Stimulated activated CD4-positive, alpha-beta T cell treated with anti-CD3 and anti-CD28 coated beads, Interleukin-1b, Interleukin-23, amount 100 ng/mL, for 1 hour (primary cell): ENCODE measurements at places on chromosomes 3 and 15.

DNA sequence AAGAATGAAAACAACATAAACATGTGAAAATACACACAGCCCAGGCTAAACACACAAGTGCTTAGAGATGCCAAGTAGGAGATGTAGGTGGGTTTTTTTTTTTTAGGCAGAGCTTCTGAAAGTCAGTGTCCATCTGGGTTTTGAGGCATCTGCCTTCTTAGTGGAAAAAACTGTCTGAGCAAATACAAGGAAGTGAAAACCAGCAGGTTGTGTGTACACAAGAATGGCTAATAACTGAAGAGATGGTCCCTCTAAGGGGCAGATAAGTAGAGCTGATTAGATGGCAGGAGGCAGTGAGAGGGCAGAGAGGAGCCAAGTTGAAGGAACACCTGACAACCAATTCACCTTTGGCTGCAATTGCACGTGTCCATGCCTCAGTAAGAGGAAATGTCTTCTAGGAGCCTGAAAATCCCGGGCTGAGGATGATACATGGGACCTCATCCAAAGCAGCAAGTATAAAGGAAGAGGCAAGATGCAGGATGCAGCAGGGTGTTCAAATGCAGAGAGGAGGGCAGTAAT, 34.9 kb downstream of the CYP19A1 start:
- no peak for DNase-seq

- DNase-seq = no peak
Measured at GRCh38 chr15:77980098-77980497, 97.4 kb downstream of the TBC1D2B start.

- DNase-seq = no peak
Measured at GRCh38 chr3:77873598-77873997, 833.7 kb downstream of the ROBO2 start.

DNA sequence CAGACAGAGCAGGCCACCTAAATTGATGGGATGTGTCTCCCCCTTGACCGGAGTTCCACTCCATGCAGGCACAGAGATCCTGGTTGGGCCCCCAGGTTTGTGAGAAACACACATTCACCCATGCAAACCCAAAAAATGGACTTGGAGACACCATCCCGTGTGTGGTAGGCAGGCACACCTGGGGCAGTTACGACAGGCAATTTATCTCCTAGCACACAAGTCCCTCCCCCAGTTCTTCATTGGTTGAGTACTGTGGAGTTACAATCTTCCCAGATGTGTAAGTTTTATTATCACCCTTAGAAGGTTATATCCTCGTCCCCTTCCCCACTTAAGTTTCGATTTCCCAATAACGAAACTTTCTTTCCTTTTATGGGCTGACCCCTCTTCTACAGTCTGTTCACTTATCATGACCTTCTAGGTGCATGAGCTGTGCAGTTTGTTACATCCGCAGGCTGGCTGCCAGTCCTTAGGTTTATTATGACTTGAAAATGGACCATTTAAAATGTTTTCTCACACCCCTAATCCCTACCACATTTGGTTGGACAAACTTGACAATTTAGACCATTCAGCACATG, 27.3 kb downstream of the ARL8B start:
- no peak for DNase-seq

- no peak for DNase-seq
Measured at GRCh38 chr15:68034719-68035293, 19.3 kb upstream of the PIAS1 start.

DNA sequence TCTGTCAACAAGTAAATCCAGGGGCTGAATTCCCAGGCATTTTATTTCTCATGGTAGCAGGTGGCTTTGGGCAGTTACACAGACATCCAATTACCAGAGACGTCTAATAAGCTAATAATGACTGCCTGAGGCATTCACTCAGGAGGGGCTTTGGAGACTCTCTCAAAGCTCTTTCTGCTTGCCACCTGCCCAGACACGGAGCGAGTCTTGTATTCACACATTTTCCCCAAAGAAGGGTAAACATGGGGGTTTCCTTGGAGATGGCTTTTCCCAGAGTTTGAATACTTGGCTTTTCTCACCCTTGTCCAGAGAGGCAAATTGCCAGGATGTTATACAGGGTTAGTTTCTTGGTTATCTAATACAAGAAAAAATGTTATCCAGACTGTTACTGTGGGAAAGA, 132.6 kb downstream of the DIPK2A start:
- DNase-seq = no peak

GRCh38 chr15:78726870-78727551, 84.3 kb downstream of the ADAMTS7 start:
- DNase-seq = no peak

DNA sequence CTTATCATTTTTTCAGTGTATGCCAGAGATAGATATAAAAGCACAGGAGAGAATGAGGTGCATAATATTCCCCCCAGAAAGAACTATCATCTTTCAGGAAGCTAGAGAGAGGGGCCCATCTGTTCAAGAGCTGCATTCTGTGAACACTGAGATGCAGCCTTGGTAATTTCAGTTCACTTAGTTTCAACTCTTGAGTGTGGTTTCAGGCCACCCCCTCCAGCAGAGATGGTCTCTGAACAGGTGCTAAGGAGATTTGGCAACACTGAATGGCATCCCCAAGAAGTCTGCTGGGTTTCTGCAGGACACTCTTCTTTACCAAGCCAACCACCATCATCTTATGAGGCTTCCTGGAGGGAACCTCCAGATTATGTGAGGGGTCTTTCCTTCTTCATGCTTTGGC, 30.4 kb upstream of the LIMD1 start:
- DNase-seq = no peak

DNA sequence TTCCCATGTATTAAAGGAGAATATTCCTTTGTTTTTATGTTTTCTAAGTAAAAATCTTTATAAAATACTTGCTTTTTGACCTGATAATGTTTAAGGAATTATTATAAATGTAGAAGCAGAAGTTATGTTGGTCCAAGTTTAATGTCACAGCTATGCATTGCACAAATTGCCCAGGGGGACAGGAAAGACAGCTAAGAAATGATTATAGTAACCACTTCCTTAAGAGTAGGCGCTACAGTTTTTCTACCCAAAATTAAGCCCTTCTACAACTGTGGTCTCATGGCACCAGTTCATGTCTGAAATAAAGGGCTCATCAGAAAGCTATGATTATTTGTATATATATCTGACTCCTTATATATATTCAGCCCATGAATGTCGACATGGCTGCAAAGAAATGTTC, 176.4 kb downstream of the GBE1 start:
- no peak for DNase-seq

DNA sequence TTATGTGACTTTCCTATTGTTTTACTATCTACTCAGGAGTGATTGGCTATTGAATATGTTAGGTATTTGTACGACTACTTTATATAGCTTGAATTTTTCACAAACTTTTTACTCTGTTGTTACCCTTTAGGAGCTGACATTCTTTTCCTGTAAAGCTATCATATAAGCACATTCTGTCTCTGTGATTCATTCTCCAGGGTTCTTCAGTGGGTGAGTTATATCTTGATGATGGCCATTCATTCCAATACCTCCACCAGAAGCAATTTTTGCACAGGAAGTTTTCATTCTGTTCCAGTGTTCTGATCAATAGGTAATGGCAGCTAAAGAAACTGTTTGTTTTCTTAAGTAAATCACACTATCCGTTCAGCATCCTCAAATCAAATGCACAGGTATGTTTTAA, 10.1 kb upstream of the CAPN3 start:
- no peak for DNase-seq

- no peak for DNase-seq
Measured at GRCh38 chr3:182739619-182740018, 53.7 kb upstream of the ATP11B start.

- DNase-seq = no peak
Measured at GRCh38 chr3:37625051-37625450, 236.6 kb upstream of the CTDSPL start.

DNA sequence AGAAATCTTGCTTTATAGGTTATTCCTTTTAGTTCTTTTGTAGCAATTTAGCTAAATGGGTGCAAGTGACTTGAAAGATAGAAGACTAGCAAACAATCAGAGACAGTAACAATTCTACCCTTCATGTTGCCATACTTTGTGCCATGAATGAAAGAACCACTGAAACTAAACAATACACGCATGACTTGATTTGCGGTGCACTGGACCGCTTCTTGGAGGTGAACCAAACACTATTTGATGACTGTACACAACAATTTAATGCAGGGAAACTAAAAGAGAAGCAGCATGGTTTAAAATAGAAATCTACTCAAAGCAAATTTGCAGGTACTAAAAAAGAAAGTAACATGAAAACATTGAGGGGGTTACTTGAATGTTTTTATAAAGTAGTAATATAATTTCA, 331.0 kb upstream of the RARB start:
- DNase-seq = no peak

GRCh38 chr3:32373844-32374243, 17.8 kb upstream of the CMTM7 start:
- DNase-seq = no peak

- no peak for DNase-seq
Measured at GRCh38 chr15:67232591-67232990, 21.9 kb downstream of the AAGAB start.

- DNase-seq = no peak
Measured at GRCh38 chr3:38743043-38743442, 73.0 kb downstream of the SCN10A start.

GRCh38 chr3:138412821-138413551, 21.4 kb upstream of the ESYT3 start:
- no peak for DNase-seq

- DNase-seq = no peak
Measured at GRCh38 chr3:24288496-24289236, 206.0 kb downstream of the THRB start.
